Motor neuron (in vitro differentiated cells): ENCODE measurements at places on chromosomes 6 and 20.

GRCh38 chr20:4108495-4109306 is 93.3 kb upstream of the RNF24 start:
- ATAC-seq: peak; percentile 95

GRCh38 chr6:1814279-1814678 is 204.6 kb downstream of the FOXC1 start:
- no peak for ATAC-seq

- no peak for ATAC-seq
Observed at GRCh38 chr6:113491376-113491775, 365.8 kb upstream of the MARCKS start.

DNA sequence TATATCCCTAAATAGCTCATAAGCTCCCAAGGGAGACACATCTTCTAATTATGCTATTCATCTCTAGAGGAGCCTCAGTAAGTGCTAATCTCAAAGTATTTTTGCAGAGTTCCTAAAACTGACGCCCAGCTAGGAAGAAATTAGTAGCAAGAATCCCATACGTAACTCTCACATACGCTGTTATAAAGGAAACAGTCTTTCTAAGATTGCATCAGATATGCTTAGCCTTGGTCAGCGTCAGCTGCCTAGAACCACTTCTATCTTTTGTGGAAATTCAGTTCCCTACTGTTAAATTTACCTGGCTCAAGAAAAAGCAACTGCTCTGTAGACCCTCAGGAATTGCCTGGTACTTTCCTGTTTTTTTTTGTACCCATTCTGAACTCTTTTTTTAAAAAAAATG is 13.6 kb downstream of the RIPOR2 start:
- ATAC-seq: no peak

GRCh38 chr20:63855363-63856097 is 5.8 kb upstream of the ABHD16B start:
- ATAC-seq: no peak

DNA sequence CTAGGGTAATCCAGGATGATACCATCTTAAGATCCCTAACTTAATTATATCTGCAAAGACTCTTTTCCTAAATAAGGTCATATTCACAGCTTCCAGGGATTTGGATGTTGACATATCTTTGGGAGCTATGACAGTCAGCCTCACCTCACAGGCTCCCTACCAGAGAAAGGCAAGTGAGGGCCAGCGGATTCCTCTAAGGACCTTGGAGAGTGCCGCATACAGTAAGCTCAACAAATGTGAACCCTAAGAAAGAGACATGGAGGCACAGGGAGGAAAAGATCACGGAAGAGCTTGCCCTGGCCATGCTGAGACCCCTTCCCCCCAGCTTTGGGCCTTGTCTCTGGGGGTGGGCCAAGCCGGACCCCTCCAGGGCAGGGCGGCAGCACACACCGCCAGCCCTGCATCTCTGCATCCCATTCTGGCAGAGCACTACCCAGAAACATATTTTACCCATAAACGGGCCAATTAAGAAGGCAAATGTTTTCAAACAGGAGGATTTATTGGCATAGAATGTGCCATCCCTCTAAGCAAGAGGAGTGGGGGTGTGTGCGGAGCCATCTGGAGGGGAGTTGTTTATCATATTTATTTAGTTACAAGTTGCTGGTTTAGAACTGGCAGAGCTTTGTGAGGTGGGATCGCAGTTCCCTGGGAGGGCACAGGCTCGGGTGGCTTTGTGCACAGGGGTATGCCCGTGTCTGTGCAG is 55.4 kb downstream of the CHMP4B start:
- ATAC-seq: no peak

GRCh38 chr6:79898076-79898475 is 49.3 kb downstream of the ELOVL4 start:
- no peak for ATAC-seq

- ATAC-seq: no peak
Observed at GRCh38 chr6:96675597-96675996, 112.7 kb downstream of the FHL5 start.

GRCh38 chr6:20853828-20854227 is 319.6 kb downstream of the CDKAL1 start:
- no peak for ATAC-seq

DNA sequence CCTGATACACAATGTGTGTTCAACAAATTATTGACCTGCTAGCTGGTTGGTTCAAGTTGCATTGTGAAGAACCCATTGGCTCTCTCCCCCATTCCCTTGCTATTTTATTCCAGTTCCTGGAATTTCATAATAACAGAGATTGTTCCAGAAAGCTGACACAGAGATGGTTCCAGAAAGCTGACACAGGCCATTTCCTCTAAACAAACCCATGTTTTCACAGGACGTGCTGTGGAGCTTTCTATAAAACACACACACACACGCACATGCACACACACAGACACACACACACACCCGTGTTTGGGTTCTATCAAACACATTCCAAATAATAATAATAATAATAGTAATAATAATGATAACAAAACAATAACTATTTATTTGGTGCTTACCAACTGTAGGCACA is 259.1 kb downstream of the CLIC5 start:
- no peak for ATAC-seq

- ATAC-seq: no peak
Observed at GRCh38 chr6:97240222-97240621, 42.8 kb downstream of the MMS22L start.

- no peak for ATAC-seq
Observed at GRCh38 chr6:18284261-18284660, 19.9 kb upstream of the DEK start.

GRCh38 chr20:24686156-24686555 is 216.7 kb downstream of the SYNDIG1 start:
- no peak for ATAC-seq

DNA sequence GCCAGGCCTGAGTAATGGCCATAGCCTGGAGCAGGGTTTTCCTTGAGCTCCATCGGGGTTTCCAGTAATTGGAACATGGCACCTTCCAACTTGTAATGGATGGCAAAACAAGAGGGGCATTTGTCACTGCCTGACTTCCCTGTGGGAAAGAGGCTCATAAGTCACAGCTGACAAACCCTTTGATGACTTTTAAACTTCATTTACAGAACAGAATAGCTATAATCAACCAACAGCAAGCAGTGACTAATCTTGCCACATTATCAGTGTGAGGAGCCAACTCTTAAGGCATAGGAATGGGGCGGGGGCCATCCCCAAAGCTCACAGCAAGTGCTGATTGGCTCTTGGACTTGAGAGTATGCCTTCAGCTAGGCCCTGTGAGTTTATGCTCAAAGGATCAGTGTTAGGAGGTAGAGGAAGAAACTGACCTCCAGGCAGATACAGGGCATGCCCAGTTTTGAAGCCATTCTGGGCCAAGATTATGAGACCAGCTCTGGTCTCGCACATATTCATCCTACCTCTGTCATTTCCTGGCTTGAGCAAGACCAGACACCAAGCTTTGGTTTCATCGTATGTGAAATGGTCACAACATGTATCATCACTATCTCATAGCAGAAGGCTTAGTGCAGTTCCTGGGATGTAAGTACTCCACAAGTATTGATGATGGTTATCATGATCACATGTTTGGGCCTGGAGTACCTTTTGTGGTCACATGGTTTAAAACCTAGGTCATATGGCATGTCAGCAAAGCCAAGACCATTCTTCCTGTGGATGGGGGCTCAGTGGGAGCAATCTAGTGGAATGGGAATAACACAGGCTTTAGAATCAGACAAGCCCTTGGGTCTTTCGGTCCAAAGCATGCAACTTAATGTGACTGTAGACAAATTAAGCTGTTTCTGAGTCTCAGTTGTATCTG is 49.2 kb downstream of the EIF2S2 start:
- no peak for ATAC-seq

DNA sequence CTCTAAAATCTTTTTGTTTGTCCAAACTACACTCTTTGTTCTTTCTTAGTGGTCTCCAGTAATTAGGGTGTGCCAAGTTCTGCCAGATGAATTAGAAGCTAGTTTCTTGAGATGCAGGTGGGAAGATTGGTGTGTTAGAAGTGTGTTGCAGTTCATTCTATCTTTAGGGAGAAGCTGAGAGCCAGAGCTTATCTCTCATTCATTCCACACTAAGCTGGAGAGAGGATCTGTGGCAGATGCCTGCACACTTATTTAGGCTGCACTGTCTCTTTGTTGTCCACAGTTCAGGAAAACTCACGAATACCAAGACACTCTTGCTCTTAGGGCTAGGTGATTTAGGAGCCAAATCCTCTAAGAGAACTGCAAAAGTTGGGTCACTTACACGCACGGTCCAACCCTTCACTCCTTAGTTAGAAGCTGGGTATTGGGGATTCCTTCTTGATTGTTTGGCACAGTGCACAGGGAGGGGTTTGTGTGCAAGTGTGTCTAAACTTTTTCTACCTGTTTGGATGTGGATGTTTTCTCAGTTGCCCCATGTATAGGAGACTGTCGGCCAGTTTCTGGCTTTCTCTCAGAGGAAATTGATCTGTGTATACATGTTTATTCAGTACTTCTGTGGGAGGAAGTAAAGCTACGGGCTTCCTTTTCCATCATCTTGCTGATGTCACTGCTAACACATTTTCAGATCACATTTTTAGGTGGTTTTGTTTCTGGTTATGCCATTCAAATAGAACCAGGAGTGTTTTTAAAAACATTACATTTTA is 49.5 kb downstream of the SMAP1 start:
- ATAC-seq: no peak

DNA sequence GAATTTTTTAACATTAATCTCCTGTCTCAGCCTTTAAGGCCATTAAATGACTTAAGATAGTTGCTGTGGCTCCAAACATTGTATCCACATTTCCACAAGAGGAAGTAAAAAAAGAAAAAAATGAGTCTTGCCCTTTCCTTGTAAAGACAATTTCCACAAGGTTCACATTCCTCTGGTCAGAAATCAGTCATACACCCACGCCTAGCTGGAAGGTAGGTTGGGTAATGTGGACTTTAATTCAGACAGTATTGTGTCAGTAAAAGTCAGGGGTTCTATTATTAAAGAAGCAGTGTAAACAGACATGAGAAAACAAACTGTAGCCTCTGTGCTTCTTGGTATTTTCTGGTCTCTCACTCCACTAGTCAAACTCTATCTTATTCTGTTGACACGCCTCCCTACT is 682.0 kb downstream of the GRIK2 start:
- no peak for ATAC-seq

DNA sequence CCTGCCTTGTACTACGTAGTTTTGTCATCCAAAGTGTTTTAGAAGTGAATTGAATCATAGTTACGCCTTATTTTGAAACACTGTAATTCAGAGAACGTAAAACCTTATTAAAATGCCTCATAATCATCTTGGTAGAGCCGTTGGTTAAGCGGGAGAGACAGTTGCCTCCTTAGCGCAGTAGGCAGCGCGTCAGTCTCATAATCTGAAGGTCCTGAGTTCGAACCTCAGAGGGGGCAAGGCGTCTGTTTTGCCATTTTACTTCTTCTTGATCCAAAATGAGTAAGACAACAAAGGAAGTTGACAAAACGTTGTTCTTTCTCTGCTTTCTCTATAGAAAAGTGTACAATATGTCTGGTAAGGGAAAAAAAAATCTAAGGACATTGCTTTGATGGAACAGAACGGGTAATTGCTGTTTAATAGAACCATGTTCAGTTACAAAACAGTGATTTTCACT is 20.7 kb upstream of the TRIM27 start:
- no peak for ATAC-seq

DNA sequence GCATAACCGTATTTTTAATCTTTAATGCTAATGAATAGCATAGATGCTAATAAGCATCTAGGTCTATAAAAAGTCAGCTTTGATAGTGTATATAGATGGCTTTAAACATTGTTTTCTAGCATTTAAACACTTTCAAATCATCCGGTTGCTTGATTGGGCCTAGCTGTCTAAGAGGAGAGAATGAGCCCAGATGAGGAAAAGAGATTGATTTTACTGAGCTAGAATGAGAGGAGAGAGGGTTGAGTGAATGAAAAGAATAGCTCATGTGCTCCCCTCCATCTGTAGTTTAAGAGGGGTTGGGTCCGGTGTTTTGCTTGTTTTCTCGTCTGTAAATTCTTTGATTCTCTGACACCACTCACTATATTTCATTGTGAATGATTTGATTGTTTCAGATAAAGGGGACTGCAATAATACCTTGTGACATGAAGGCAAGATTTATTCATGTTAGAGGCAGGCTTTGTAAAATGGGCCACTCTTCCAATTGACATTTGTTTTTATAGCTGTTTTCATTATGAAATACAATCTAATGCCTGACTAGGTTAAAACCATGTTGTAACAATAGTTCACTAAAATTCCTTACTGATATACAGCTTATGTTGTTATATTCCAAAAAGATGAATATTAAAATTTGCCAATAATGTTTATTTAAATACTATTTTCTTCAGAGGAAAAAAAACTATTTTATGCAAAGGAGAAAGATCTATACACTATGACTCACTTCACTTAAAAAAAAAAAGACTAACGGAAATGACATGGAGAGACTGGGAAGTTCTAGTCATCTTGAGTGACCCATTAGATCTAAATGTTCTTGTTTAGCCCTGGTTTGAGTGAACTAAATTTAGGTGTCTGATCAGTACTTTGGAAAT is 3.2 kb downstream of the PTPN1 start:
- ATAC-seq: no peak

- no peak for ATAC-seq
Observed at GRCh38 chr6:153392156-153392555, 261.1 kb upstream of the RGS17 start.

- ATAC-seq: peak; percentile 68
Observed at GRCh38 chr6:93624408-93624807, 205.0 kb upstream of the EPHA7 start.

DNA sequence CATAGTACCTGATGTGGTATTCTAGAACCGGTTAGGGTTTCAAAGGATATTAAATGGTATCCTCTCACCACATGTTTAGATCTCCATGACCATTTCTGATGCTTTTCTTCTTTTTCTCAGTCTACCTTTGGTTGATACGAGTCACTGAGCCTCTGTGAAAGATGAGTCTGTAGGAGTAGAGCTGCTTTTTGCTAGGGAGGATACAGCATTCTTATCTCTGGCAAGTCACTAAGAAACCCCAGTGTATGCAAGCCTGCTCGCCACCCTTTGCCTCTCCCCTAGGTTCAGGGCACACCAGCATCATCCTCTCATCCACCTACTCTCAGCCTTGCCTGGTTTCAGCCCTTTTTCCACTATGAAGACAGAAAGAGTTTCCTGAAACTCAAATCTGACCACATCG is 89.9 kb downstream of the MTFR2 start:
- ATAC-seq: no peak

DNA sequence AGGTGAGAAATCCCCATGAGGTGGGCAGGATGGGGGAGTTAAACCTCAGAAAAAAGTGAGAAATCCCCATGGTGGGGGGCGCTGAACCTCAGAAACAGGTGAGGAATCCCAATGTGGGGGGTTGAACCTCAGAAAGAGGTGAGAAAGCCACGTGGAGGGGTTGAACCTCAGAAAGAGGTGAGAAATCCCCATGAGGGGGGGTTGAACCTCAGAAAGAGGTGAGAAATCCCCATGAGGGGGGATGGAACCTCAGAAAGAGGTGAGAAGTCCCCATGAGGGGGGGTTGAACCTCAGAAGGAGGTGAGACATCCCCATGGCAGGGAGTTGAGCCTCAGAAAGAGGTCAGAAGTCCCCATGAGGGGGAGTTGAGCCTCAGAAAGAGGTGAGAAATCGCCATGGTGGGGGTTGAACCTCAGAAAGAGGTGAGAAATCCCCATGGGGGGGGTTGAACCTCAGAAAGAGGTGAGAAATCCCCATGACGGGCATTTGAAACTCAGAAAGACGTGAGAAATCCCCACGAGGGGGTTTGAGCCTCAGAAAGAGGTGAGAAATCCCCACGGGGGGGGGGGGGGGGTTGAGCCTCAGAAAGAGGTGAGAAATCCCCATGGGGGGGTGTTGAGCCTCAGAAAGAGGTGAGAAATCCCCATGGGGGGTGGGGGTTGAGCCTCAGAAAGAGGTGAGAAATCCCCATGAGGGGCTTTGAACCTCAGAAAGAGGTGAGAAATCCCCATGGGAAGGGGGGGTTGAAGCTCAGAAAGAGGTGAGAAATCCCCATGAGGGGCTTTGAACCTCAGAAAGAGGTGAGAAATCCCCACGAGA is 14.3 kb upstream of the GOPC start:
- ATAC-seq: no peak
